ENCODE measurements at places on chromosomes 5 and 9. TPM values are rescaled to one million over a fixed set of nuclear protein-coding genes. Genes with fewer than 3 reads are reported as not detected.

GRCh38 chr5:24616566-24616965 is 28.2 kb downstream of the CDH10 start:
- no peaks in the 10 kb centered on the region for H3K36me3 ChIP-seq
- no peaks in the 10 kb centered on the region for H3K4me1 ChIP-seq
- no peaks in the 10 kb centered on the region for H3K27me3 ChIP-seq
- no peak overlapping the region for H3K4me3 ChIP-seq
- DNase-seq: no peak
- H3K27ac ChIP-seq: no peak overlapping the region

DNA sequence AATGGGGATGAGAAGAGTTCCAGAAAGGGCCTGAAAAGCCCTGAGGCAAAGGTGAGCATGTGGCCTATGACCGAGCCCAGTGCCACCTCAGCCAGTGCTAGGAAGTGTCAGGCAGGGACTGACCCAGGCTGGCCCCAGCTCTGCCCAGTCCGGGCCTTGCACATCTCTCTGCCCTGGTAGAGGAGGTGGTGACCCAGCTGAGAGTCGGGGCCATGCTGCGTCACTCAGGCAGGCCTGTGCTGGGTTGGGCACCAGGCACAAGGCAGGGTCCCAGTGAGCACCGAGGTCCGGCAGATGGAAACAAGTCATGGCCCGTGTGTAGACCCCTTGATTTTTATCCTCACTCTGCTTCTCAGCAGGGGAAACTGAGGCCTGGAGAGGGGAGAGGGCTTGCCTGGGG is 729 bp downstream of the CDHR2 start:
- DNase-seq: no peak
- peaks cover 39% of the 10 kb centered on the region for H3K4me1 ChIP-seq
- H3K27me3 ChIP-seq: no peaks in the 10 kb centered on the region
- H3K36me3 ChIP-seq: peaks cover 11% of the 10 kb centered on the region
- H3K27ac ChIP-seq: no peak overlapping the region

C5orf46 gene
- total RNA-seq: not detected

- H3K4me3 ChIP-seq: no peak overlapping the region
- H3K4me1 ChIP-seq: no peaks in the 10 kb centered on the region
- no peaks in the 10 kb centered on the region for H3K27me3 ChIP-seq
Observed at GRCh38 chr5:133088064-133088463, 36.3 kb downstream of the HSPA4 start.

INVS gene
- total RNA-seq: 19.8 TPM

DNA sequence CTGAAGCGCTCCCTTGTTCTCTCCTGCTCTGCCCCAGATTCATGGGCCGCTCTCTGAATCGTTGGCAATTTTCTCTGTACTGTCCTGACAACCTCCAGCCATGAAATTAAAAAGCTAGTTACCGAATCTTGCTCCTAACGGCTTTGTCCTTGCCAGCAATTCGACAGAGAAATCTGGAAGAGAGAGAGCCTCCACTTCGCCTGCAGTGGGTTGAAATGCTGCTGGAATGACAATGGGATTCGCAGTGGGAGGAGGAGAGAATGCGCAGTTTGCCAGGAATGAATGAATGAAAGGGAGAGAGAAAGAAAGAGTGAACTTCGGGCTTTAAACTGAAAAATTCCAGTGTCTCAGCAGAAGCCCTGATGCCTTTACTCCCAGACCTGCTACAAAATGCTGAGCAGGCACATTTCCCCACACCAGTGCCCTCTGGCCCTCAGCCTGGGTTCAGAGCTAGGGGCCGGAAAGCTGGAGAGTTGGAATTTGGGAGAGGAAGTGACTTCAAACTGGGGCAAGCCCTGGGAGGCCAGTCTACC is 11.5 kb upstream of the BOD1 start:
- H3K36me3 ChIP-seq: no peaks in the 10 kb centered on the region
- no peak overlapping the region for H3K4me3 ChIP-seq
- H3K27ac ChIP-seq: no peak overlapping the region

- H3K27ac ChIP-seq: no peak overlapping the region
- H3K4me1 ChIP-seq: peaks cover 4% of the 10 kb centered on the region
- H3K36me3 ChIP-seq: peaks cover 23% of the 10 kb centered on the region
- no peaks in the 10 kb centered on the region for H3K27me3 ChIP-seq
- DNase-seq: no peak
Observed at GRCh38 chr5:40365342-40366330, 314.1 kb upstream of the PTGER4 start.

GRCh38 chr5:22651355-22651754 is 201.8 kb downstream of the CDH12 start:
- H3K27me3 ChIP-seq: no peaks in the 10 kb centered on the region
- H3K27ac ChIP-seq: no peak overlapping the region
- no peaks in the 10 kb centered on the region for H3K36me3 ChIP-seq
- H3K4me3 ChIP-seq: no peak overlapping the region

ECM2 gene
- total RNA-seq: not detected

MAMDC4 gene
- 14.7 TPM for total RNA-seq

GRCh38 chr9:19161257-19162025 is 34.1 kb upstream of the PLIN2 start:
- peak overlapping the region; percentile 87 for H3K27ac ChIP-seq
- H3K27me3 ChIP-seq: no peaks in the 10 kb centered on the region
- DNase-seq: peak; percentile 74
- peaks cover 24% of the 10 kb centered on the region for H3K4me1 ChIP-seq
- H3K36me3 ChIP-seq: no peaks in the 10 kb centered on the region

SPATA31E1 gene
- not detected for total RNA-seq

STPG3 gene
- total RNA-seq: not detected

PDE6A gene
- total RNA-seq: not detected

DNA sequence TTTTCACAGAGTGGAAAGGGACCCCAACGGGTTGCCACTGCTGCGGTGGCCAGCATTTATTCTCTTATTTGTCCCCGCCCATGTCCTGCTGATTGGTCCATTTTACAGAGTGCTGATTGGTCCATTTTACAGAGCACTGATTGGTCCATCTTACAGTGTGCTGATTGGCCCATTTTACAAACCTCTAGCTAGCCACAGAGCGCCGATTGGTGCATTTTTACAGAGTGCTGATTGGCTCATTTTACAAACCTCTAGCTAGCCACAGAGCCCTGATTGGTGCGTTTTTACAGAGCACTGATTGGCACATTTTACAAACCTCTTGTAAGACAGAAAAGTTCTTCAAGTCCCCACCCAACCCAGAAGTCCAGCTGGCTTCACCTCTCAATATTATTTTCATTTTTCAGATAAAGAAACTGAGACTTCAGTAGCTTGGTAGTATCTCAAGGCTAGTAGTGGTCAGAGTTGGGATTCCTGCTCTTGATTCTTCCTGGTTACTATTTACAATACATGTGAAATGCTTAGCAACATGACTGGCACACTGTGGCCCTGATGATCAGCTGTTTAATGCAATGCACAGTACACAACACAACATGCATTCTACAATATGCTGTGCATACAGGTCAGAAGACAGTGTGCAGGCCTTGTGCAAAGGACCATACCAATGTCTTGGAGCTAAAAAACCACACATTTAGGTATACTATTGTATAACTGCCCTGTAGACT is 63.6 kb upstream of the BOD1 start:
- H3K4me1 ChIP-seq: no peaks in the 10 kb centered on the region
- DNase-seq: no peak
- no peak overlapping the region for H3K27ac ChIP-seq
- no peaks in the 10 kb centered on the region for H3K36me3 ChIP-seq

All from activated CD8-positive, alpha-beta T cell treated with anti-CD3 and anti-CD28 coated beads, Interleukin-2, amount 10 ng/mL, durations not matched to agents 7 days and 5 days (primary cell).